ENCODE measurements at places on chromosomes 12 and 14.

DNA sequence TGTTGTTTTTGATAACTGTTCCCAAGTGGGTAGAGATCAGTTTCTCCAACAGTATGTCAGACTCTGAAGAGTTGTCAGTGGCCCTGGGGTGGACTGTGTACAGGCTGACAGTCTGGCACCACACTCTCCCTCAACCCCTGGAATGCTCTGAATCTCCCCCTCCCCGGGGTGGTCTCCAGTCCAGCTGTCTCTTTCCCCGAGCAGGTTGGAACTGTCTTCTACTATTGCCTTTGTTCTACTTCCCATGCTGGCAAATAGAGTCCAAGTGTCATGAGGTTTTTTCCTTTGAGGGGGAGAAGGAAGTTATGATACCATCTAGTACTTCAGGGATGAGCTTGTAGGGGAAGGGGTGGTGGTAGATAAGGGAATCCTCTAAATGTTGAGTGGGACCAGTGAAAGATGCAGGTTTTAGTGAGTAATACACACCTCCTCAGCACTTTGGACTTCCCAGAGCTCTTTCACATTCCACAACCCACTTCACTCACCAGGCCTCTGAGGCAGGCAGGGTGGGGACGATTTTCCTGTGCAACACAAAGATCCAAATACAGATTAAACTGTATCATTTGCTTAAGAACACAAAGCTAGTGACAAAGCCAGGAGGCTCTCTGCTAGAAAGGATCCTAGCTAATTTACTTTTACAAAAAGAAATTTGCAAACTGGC, 170.7 kb upstream of the GZMB start:
- no peak for DNase-seq

GRCh38 chr14:22897357-22897756, 14.3 kb downstream of the REM2 start:
- no peak for DNase-seq

GRCh38 chr12:124642105-124642504, 74.7 kb upstream of the NCOR2 start:
- DNase-seq, result no peak

DNA sequence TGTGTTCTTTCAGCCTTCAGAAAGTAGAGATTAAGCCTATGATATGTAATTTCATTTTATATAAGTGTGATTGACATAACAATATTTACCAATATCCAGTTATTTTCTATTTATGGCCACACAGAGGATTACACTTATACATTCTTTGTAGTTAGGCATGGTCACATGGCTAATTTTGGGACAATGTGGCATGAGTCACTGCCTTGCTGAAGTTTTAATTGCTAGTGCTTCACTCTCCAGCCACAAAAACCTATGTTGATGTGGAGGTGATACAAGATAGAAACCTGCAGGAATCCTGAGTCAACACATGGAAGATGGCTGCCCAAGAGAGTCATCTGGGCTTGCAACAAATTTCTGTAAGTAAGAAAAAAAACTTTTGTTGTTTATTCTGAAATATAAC, 17.0 kb downstream of the CLEC14A start:
- DNase-seq, result no peak

DNA sequence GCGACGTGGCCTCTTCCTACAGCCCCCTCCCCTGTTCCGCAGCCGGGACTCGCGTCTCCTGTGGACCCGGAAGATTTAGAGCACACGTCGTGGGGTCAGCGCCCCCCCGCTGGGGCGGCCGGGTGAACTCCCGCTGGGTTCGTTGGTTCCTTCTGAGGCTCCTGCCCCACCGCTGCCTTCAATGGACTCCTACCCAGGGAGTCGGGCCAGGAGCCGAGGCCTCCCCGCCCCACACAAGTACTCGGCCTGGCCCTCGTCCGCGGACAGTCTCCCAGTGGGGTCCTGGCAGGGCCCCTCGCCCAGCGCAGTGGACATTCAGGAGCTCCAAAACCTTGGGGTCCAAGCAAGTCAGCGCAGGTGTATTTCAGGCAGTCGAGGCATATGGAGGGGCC, 1.2 kb downstream of the MMP17 start:
- DNase-seq, result no peak

DNA sequence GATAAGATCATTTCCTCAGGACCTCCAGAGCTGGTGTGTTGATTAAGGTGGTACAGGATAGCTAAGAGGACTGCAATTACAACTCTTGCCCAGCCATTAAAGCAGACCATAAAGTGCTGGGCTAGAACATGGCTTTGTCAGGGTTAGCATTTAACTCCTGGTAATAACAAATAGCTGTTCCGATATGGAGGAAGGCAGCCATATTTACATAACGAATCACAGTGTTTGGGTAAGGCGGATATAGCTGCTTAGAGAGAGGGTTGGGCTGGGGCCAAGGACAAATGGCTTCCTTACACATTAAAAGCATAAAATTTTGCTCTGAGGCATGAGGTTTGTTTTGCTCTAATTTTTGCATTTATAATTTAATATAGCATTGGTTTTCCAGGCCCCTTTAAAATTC, 297.7 kb upstream of the DDHD1 start:
- DNase-seq, result no peak

DNA sequence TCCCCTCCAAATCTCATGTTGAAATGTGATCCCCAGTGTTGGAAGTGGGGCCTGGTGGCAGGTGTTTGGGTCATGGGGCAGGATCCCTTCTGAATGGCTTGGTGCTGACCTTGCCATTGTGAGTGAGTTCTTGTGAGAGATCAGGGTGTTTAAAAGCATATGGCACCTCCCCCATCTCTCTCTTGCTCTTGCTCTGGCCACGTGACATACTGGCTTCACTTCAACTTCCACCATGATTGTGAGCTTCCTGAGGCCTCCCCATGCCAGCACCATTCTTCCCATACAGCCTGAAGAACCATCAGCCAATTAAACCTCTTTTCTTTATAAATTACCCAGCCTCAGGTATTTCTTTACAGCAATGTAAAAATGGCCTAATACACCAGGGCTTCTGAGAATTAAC, 79.8 kb upstream of the C14orf132 start:
- no peak for DNase-seq

DNA sequence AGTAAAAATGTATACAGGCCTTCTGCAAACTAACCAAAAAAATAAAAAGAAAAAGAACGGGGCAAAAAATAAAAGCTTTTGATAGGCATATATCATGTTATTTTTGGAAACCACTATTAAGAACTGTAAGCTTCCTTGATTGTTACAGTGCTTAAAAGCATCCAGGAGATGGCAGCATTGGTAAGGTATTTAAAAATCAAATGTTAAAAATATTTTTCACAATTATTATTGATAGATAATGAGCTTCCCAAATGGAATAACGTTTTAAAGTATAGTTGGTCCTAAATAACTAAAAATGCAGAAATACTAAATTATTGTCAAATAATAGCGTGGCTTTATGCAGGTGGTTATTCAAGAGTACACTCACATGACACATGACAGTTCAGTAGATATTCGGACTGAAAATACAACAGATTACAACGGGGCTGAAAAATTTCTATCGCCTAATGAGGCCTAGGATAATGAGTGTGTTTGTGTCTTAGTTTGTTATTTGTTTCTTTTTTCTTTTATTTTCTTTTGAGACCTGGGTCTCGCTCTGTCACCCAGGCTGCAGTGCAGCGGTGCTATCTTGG, 127.2 kb upstream of the ATF7IP start:
- DNase-seq, result no peak

DNA sequence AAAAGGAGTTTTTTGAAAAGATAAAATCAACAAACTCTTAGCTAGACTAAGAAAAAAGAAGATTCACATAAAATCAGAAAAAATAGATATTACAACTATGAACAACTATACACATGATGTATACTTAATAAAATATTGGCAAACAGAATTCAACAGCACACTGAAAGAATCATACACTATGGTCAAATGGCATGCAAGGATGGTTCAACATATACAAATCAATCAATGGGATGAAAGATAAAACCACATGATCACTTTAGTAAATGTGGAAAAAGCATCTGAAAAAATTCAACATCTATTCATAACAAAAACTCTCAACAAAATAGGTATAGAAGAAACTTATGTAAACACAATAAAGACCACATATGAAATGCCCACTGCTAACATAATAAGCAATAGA, 84.5 kb upstream of the BBS10 start:
- no peak for DNase-seq

DNA sequence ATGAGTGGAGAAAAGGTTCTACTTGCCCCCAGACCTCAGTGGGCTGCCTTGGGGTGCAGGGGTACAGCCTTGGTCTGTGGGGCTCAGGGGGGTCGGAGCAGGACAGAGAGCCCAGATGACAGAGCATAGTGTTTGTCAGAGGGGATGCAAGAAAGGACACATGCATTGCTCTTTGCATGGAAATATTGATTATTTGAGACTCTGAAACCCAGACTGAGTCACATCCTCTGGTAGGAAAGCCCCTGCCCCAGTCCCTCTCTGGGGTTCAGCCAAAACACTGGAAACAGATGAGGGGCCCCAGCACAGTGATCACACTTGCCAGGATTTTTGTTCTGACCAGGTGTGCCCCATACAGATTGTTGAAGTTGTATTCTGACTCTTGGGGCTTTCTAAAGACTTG, 1094.4 kb downstream of the BCL11B start:
- DNase-seq, result no peak

DNA sequence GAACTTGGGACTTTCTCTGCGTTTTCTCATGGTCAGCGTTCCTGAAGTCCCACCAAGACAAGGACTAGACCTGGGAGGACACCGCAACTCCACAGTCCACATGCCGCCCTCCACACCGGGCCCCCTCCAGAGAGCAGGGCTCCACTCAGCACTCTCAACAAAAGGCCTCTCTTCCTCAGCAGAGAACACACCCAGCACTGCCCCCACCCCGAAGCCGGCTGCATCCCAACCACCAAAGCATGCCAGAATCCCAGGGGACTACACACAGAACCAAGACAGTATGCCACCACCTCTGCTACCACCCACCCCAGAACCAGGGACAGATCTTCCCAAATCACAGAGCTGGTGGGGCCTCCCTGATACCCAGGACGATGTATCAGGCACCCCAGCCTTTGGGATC, 88.3 kb downstream of the BCL11B start:
- peak; percentile 36 for DNase-seq

GRCh38 chr14:22163051-22163450, 426.0 kb downstream of the DAD1 start:
- no peak for DNase-seq

- no peak for DNase-seq
Observed at GRCh38 chr12:61365001-61365400, 895.2 kb upstream of the USP15 start.

GRCh38 chr14:102819176-102819628, 42.0 kb downstream of the TRAF3 start:
- no peak for DNase-seq

- DNase-seq, result no peak
Observed at GRCh38 chr12:112807452-112807851, 15.9 kb downstream of the RPH3A start.

DNA sequence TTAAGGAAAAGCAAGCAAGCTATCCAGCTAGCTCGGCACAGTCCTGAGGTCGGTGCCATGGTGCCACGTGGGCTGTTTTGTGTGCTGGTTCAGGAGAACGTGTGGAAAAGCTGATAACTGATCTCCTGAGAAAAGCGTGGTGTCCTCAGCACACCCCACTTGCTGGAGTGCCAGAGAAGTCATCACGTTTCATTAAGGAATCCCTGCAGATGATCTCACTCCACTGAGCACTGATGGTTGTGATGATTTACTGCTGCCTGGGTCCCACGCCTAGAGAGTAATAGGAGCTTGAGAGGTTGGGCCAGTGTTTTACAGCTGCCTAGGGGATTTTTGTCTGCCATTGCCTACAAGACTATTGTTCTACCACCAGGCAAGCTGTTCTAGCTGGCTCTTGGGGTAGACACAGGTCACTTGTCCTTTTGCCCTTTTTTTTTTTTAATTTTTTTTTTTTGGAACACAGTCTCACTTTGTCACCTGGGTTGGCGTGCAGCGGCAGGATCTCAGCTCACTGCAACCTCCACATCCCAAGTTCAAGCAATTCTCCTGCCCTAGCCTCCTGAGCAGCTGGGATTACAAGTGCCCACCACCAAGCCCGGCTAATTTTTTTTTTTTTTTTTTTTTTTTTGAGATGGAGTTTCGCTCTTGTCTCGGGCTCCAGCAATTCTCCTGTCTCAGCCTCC, 42.3 kb upstream of the EVL start:
- DNase-seq, result no peak

DNA sequence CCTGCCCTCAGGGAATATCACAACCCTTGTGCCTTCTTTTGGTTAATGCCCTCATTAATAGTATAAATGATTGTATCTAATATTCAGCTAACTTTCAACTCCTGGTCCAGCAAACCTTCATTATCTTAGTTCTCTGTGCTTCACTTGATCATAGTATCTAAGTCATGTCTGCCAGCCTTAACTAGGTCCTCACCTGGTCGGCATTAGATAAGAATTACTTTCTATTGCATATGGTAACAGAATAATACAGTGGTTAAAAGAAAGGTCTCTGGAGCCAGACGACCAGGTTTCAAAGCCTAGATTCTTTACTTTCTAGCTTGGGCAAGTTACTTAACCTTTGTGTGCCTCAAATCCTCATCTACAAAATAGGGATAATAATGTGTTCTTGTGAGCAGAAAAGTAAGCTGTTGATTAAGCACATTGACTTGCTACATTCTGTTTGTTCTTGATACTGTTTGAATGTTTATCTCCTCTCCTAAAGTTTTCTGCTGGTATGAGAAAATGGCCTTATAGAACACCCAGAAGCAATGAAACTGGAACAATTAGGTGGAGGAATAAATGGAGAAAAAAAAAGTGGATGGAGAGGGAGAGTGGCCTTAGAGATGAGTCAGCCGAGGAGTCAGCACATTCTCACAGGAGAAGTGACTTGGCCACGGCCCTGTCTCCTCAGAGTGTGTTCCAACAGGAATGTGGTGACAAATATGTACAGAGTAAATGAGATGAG, 176.1 kb downstream of the SLC25A21 start:
- no peak for DNase-seq

DNA sequence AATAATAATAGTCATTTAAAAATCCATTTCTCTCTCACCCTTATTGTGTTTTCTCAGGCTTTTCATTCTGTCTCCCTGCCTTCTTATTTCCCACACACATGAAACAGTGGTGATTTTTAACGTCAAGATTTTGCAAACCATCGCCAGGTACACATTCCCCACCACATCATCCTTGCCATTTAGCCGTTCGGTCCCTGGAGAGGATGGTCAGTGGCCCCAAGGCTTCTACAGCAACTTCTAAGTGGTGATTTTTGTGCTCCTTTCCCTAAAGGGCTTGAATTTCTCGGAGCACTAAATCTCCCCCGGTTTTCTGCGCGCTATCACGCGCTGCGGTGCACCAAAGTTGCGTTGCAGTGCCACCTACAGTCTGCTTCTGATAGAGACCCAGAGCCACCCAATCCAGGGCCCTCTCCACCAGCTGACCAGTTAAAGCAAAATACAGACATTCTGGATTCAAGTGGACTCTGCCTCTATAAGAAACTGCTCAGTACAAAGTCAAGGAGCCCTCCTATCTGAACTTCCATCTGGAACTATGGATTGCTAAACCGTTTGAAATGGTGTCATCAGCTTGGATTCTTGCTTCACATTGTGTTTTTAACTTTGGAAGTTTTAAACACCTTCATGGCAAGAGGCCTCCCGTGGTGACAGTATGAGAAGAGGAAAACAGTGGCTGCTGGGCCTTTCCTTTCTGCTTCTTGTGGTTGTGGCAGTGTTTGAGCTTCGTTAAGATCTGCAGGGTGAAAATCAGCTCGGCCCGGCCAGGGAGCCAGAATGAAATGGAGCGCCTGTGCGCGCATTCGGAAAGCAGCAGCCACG, 234.0 kb downstream of the SPTSSA start:
- peak; percentile 80 for DNase-seq

GRCh38 chr12:53252349-53252916, 15.7 kb upstream of the ESPL1 start:
- DNase-seq, result peak; percentile 54

Data from H7 (cell line).